Ecto neural progenitor cell (in vitro differentiated cells): ENCODE measurements at places on chromosomes 2 and 18.
A peak's percentile ranks its signal among the peaks of the same experiment; 100 is the strongest.

DNA sequence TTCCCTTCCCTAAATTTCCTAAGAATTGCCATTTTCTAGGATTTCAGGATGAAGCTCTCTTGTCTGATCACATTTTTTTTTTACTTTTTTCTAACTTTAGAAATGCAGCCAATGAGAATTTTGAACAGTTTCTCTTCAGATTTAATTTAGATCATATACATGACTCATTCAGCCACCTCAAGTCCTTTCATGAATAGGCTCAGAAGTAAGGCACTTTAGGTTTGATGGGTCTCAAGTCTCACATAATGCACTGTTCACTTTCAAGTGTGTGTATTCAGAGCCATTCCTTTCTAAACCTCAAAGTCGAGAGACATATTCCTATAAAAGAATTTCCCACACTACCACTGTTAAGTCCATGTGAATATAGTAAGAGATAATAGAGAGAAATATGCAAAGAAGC is 614.1 kb upstream of the VRK2 start:
- DNase-seq, result no peak

- no peak for DNase-seq
These were observed 73.0 kb upstream of the CYRIA start for GRCh38 chr2:16738361-16739225.

GRCh38 chr2:229832510-229832898 is 89.3 kb downstream of the TRIP12 start:
- DNase-seq, result no peak

DNA sequence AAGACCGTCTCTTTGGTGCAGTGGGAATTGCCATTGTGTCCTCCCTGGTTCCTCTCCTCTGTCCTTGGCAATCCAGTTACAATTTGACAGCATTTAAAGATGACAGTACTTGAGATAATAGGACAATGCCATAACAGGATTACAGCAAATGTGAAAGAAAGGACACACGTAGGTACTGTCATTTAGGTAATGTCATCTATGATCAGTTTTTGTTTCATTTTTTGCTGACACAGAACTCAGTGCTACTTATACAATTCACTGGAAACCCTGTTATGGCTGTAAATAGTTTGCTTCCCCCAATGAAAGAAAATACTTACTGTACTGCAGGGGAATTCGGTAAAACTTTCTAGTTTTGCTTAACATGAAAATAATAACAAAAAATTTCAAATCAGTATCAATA is 65.2 kb downstream of the BCL11A start:
- DNase-seq, result no peak

GRCh38 chr2:72325592-72326422 is 178.1 kb upstream of the CYP26B1 start:
- DNase-seq, result peak; percentile 50

- no peak for DNase-seq
These were observed 17.7 kb upstream of the SERPINB2 start for GRCh38 chr18:63869851-63870250.

- DNase-seq, result no peak
These were observed 122.9 kb downstream of the ATAD2B start for GRCh38 chr2:23803965-23804542.
